Cortex of kidney (tissue), 1 donor: ENCODE measurements at places on chromosomes 5 and 9.

- no peak for DNase-seq
These were observed 715 bp upstream of the C5orf34 start for GRCh38 chr5:43515678-43516048.

DNA sequence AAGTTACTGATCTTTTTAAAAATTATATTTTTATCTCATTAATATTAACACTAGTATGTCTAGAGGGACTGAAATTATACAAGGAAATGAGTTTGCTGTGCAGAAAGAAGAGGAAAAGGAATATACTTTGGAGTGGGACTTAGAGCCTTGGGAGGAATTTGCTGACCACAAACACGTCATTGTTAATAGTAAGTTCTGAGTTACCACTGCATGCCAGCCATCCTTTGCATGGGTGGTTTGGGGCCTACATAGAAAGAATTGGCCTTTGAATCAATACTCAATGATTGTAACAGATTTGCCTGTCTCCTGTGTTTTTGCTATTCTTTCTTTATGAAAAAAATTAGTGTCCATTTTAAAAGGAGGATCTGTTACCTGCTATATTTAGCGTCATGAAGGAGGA, 232.6 kb upstream of the TNC start:
- no peak for DNase-seq

DNA sequence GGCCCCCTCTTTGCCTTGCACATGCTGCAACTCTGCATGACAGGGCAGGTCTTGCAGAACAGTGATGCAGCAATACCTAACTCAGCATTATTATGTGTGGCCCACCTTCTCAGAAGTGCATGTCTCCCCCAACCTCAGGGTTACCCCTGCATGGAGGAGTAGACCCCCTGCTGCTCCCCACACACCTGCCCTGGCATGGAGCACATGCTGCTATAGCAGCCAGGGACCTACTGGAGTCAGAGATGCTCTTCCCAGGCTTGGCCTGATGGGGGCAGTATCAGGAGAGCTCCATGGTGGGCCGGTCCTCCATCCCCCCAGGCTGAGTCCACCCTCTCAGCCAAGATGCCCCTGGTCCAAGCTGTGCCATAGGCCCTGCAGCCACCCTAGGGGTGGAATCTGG, 13.2 kb upstream of the BOD1 start:
- DNase-seq: no peak

GRCh38 chr5:71910741-71911140, 191.7 kb downstream of the CARTPT start:
- no peak for DNase-seq

DNA sequence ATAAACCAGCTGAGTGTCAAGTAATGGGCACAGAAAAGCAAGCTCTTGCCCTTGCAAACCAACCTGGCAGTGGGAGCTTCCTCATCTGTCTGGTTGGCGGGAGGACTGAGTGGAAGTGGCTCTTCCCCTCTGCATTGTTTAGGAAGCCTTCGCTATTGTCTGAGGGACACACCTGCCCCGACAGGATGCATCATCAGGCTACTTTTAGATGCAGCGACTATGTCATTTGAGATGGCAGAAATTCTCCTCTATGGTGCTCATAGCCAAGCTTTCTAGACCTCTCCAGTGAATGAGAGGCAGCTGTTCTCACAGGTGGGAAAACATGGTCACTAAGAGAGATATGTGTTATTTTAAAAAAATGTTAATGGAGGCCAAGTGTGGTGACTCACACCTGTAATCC, 104.0 kb downstream of the DOCK8 start:
- no peak for DNase-seq

GRCh38 chr5:62340979-62341378, 35.0 kb downstream of the KIF2A start:
- DNase-seq: no peak

DNA sequence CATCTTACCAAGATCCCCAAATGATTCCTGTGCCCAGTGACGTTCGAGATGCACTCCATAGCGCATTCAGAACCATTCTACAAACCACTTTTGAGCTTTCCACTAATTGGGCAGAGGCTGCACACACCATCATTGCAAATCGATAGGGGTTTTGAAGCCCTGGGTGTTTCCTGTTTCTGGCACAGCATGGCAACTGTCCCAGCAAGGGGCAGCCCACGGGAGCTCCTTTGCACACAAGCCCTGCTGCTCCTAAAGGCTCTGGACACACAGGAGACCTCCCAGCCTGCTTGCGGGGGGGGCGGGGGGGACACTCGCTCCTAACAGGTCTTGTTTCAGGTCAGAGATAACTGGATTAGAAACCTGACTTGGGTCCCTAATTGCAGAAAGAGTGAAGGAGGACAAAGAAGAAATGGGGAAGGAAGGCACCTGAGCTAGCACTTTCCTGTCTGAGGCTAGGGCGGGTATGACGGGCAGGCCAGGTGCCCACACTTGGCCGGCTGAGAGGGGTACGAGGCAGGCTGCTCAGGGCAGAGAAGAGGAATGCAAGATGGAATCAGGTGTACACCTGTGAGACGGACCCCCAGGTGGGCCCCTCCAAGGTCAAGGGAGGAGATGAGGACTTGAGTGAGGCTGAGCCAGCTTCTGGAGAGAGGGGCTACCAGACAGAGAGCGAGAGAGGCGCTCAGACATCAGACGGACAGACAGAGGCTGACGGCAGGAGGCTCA, 820 bp downstream of the FBP1 start:
- no peak for DNase-seq

GRCh38 chr5:145536133-145536532, 299.0 kb downstream of the PRELID2 start:
- DNase-seq: no peak

DNA sequence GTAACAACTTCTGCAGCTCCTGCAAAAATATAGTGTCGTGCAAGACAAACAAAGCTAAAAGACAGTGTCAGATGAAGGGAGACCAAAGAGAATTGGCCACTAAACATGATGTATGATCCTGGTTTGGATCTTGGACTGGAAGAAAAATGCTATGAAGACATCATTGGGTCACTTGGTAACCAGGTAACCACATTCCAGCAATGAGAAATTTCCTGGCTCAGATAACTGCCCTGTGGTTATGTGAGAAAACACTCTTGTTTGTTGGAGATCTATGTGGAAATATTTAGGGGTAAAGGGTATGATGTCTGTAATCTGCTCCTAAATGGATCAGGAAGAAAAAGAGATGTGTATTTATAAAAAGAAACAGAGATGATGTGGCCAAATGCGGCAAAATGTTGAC, 45.5 kb upstream of the ANKRD33B start:
- DNase-seq: no peak
